ENCODE measurements at places on chromosomes 12 and 14. TPM values are rescaled to one million over a fixed set of nuclear protein-coding genes. Genes with fewer than 3 reads are reported as not detected.

GRCh38 chr12:46983393-46983793, 96.0 kb upstream of the PCED1B start:
- peak overlapping the region; percentile 63 for H3K27ac ChIP-seq
- peaks cover 13% of the 10 kb centered on the region for H3K4me1 ChIP-seq
- H3K27me3 ChIP-seq = no peaks in the 10 kb centered on the region
- no peaks in the 10 kb centered on the region for H3K36me3 ChIP-seq
- no peak overlapping the region for H3K4me3 ChIP-seq
- no peak for DNase-seq

- no peaks in the 10 kb centered on the region for H3K36me3 ChIP-seq
- no peaks in the 10 kb centered on the region for H3K4me1 ChIP-seq
- H3K27ac ChIP-seq = no peak overlapping the region
- H3K4me3 ChIP-seq = no peak overlapping the region
- DNase-seq = no peak
These were observed 198.6 kb downstream of the RPAP3 start for GRCh38 chr12:47507221-47507620.

- H3K4me3 ChIP-seq = no peak overlapping the region
- H3K27ac ChIP-seq = no peak overlapping the region
- H3K27me3 ChIP-seq = no peaks in the 10 kb centered on the region
- no peaks in the 10 kb centered on the region for H3K36me3 ChIP-seq
These were observed 1.9 kb downstream of the FAM222A start for GRCh38 chr12:109715310-109716091.

- 0 out of 2 replicates have a peak, but pooled peaks cover 6% of the 10 kb centered on the region for H3K4me1 ChIP-seq
- H3K27me3 ChIP-seq = no peaks in the 10 kb centered on the region
- no peak overlapping the region for H3K27ac ChIP-seq
- no peak for DNase-seq
- no peak overlapping the region for H3K4me3 ChIP-seq
These were observed 7.6 kb downstream of the RXYLT1 start for GRCh38 chr12:63787306-63787705.

AMN gene
- polyA plus RNA-seq = 0.03 TPM

CELA1 gene
- polyA plus RNA-seq = not detected

DNA sequence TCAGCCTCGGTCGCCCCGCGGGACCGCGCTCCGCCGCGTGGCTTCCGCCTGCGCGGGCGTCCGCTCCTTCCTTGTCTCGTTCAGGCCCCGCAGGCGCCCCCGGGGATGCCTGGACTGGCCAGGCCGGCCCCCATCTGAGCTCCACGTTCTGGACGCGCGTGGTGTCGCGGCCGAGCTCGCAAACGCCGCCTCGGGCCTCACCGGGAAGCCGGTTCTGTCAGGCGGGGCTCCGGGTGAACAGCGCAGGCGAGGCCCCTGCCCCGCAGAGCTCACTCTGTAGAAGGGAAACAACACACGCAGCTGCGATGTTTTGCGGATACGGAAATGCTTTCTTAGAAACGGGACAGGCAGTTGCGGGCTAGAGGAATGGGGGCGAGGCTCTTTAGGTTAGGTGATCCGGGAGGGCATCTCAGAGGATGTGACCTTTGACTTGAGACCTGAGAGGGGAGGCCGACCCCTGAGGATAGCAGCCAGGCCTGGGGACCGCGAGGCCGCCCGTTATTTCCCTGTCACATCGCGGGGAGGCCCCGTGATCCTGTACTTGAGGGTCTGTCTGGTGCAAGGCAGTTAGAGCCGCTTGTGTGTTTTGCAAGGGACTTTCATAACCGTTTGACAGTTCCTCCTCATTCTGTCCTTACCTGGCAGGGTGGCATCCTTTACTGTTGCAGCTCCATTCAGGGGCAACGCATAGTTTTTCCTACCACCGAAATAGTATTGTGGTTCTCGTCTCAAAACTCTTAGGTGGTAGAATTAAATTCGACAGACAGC, 584 bp downstream of the VRK1 start:
- no peaks in the 10 kb centered on the region for H3K27me3 ChIP-seq
- H3K4me1 ChIP-seq = peaks cover 7% of the 10 kb centered on the region
- H3K4me3 ChIP-seq = peak overlapping the region; percentile 81
- H3K36me3 ChIP-seq = no peaks in the 10 kb centered on the region
